Colonic mucosa (tissue), 4 donors: ENCODE measurements at places on chromosomes 6 and 20.

- DNase-seq: no peak
Measured at GRCh38 chr6:105120570-105120969, 59.2 kb downstream of the POPDC3 start.

- no peak for DNase-seq
Measured at GRCh38 chr6:40524797-40525585, 62.2 kb downstream of the LRFN2 start.

DNA sequence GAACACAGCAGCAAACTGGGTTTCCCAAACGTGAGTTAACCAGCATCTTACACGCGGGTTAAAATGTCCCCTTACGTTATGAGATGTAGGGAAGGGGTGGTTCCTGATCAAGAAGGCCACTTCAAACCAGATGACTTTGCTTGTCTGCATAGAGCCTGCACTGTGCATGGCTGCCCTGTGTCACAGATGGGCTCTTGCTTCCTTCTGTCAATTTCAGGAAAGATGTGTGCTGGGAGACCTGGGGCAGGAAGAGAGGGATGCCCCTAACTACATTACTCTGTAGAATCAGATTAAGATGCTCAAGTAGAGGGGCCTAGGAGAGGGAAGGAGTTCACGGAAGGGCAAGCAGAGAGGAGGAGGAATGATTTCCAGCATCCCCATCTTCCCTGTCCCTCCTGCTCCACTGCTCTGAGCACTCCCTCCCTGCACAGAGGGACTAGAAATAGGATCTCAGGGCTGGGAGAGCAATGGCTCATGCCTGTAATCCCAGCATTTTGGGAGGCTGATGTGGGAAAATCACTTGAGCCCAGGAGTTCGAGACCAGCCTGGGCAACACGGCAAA, 63.5 kb upstream of the ZMYND8 start:
- DNase-seq: no peak

- DNase-seq: no peak
Measured at GRCh38 chr20:13031751-13032150, 23.0 kb downstream of the SPTLC3 start.

DNA sequence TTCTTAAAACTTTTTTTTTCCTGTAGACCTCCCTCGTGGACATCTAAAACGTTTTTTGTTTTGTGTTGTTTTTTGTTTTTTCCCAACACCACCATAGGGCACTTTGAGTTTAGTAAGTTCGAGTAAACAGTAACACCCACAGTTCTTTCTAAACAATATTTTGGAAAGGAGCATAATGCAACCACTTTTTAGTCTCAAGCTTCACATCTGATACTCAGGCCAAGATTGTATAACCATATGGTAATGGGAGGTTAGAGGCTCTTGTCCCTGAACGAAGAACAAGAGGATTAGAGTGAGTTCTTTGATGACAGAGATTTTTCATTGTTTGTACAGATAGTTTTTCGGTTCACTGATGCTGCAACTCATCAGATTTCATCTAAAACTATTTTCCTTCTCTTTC, 144.6 kb downstream of the MTHFD1L start:
- DNase-seq: no peak

DNA sequence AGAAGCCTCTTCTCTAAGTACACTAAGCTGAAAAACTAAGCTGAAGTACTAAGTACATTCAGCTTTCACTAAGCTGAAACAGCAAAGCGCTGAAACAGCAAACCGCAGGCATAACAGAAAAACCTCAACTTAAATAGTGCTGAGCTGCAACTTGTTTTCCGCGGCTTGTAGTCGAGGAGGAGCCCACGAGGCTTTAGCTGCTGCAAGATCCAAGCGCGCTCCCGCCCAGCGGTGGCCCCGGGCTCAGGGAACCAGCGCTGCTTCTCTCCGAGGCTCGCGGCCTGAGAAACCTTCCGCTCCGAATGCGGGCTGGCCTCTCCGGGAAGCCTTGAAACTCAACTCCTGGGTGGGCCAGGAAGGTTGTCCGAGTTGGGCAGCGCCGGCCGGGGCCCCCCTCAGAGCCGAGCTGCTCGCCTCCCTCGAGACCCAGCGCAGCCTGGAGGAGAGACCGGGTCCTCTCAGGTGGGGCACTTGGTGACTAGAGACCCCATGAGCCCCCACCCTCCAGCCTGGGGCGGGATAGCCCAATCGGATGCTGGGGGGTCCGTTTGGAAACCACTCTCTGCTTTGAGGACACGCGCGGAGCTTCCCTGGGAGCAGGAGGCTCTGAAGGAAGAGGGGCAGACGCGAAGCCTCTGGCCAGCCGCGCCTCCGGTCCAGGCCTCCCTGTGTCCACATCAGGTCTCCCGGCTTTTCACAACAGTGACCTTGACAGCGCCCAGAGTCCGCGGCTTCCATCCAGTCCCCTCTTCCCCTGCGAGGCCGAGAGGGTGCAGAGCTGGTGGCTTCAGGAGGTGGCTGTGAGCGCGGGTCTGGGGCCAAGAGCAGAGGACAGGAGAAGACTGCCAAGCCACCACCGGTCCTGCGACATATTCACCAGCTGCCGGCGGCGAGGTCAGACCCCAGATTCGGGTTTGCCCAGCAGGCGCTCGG, 38.1 kb upstream of the HLA-E start:
- DNase-seq: peak; percentile 34

GRCh38 chr6:112113431-112113830, 26.0 kb downstream of the FAM229B start:
- no peak for DNase-seq

DNA sequence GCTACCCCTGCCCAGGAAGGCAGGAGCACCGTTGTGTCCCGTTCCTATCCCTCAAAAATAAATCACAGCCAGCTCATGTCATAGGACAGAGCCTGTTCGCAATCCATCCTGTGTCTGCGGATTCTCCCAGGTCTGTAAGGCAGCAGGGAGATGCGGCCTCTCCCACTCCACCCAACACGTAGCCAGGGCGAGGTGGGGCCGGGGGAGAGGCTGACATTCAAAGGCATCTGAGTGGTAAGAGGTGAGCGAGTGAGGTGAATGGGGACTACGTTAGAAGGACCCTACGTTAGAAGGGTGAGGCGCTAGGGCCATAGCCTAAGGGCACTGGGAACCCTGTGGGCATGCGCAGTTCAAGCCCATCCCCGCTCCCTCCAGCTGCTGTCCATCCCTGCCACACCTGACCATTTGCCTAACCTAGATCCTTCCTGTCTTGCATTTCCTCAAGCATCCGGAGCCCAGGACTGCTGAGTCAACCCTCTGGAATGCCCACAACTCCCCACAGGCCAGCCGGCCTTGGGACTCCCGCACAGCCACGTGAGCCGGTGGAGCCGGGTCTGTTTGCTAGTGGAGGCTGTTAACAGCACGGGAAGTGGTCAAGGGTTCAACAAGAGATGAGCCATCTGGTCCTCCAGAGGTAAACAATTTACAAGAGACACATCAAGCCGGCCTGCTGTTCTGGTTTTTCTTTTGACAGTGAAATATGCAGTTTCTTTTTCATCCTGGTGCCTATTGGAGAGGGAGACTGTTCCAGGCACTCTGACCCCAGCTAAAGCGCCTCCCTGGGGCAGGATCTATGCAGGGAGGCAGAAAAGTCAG, 45.9 kb downstream of the RIPOR3 start:
- DNase-seq: peak; percentile 67

DNA sequence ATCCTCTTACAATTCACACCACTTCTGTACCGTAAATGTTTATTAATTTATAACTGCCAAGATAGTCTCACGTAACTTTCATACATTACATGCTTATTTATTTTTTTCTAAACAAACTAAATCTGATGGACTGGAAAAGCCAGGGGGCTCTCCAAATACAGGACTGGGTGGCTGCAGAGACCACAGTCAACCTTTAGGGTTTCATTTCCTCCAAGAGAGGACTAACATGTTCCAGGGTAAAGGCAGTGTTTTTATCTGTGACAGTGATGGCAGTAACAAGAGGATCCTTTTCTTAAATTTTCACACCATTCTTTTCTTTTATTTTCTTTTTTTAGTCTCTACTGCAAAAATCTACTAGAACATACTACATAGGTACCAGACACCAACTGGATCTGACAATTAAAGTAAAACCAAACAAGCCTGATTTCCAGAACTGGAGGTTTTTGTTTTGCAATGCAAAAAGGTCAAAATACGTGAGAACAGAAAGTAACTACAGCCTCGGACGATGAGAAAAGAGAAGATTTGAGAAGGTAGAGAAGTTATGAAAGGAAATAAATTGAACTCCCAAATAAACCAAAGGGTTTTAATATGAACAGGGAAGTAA, 1.2 kb downstream of the LMBRD1 start:
- no peak for DNase-seq

DNA sequence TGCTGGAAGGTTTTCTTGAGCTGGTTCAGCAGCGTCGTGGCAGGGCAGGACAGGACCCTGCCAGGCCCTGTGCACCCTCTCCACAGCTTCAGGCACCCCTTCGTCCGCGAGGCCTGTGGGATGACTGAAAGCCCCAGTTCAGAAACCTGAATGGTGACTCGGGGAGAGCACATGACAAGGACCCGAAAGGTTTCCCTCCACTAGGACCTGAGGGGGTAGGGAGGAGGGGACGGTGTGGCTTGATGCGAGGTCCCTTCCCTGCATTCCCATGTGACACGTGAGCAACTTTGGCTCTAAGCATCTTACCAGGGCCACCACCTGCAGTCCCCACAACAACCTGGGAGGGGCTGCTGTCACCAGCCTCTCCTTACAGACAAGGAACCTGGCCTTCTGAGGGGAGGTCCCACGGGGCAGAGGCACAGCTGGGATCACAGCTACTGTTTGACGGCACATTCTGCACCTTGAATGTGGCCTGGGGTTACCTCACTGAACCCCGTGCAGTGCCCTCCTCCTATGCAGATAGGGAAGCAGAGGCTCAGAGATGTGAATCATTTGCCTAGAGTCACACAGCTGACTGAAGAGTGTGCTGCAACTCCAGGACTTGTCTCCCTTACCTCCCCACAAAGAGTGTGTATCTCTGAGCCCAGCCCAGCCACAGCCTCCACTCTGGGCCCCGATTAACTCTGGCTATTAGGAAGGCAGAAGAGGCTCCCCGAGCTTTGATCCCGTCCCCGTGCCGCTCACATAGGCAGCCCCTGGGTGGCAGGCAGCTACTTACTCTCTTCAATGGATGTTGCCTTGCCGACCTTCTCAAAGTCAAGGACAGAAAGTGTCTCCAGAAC, 84.6 kb downstream of the PTPN1 start:
- DNase-seq: no peak

GRCh38 chr6:162385980-162386379, 341.6 kb downstream of the PRKN start:
- DNase-seq: no peak

DNA sequence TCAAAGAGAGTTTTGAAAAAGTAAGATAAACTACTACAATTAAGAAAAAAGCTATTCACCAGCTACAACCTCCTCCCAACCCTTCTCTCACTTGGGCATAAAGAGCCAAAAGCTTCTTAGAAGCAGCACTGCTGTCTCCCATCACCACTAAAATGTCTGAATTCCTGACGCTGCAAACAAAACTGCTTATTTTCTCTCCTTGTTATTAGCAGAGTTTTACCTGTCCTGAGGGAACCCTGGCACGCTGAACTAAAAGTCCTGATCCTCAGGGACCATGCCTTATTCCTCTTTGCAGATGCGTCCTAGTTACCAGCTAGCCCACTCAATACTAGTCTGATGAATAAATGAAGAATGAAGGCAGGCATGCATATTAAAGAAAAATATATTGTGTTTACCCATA, 1.1 kb downstream of the HACE1 start:
- DNase-seq: no peak
